HT1080 (cell line): ENCODE measurements at places on chromosomes 4 and X. TPM values are rescaled to one million over a fixed set of nuclear protein-coding genes. Genes with fewer than 3 reads are reported as not detected.

The USP38 gene
- 16.5 and 20.7 TPM in 2 replicates for total RNA-seq

The BANK1 gene
- total RNA-seq = not detected in 2 replicates

The MAML3 gene
- total RNA-seq = 8.0 and 11.4 TPM in 2 replicates

GRCh38 chrX:7647831-7648230 lies 195.1 kb upstream of the VCX start:
- no peak for DNase-seq

The PPP2R2C gene
- total RNA-seq = 23.5 and 31.7 TPM in 2 replicates

DNA sequence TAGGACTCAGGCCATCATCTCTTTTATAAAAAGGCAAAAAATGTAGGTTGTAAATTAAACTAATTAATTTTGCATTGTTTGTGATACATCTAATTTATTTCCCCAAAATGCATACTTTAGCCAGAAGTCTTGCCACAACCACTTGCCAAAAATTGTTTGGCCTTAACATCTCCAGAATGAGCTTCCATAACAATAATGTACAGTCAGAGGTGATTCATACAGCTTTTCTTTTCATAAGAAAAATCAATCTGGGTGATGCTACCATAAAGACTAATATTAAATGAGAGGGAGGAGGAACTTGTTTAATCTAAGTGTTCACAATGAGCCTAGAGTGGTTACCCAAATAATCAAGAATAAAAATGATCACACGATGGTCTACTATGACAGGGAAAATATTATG lies 59.3 kb downstream of the AMMECR1 start:
- DNase-seq = no peak

- DNase-seq = no peak
These were observed 1522.9 kb downstream of the PCDH18 start for GRCh38 chr4:136009258-136009832.

The HSPA4L gene
- total RNA-seq = 6.6 and 8.8 TPM in 2 replicates
